Natural killer cell (primary cell): ENCODE measurements at places on chromosomes 12 and 14. TPM values are rescaled to one million over a fixed set of nuclear protein-coding genes. Genes with fewer than 3 reads are reported as not detected.

GRCh38 chr12:39277416-39277815 is 165.5 kb downstream of the KIF21A start:
- H3K27me3 ChIP-seq: no peaks in the 10 kb centered on the region
- no peak overlapping the region for H3K4me3 ChIP-seq
- H3K4me1 ChIP-seq: no peaks in the 10 kb centered on the region
- no peaks in the 10 kb centered on the region for H3K36me3 ChIP-seq
- DNase-seq: no peak
- no peak overlapping the region for H3K27ac ChIP-seq

GRCh38 chr12:21910657-21911056 is 30.6 kb downstream of the ABCC9 start:
- no peak overlapping the region for H3K4me3 ChIP-seq
- H3K27ac ChIP-seq: no peak overlapping the region
- H3K4me1 ChIP-seq: no peaks in the 10 kb centered on the region
- no peaks in the 10 kb centered on the region for H3K36me3 ChIP-seq

- H3K4me1 ChIP-seq: no peaks in the 10 kb centered on the region
- DNase-seq: no peak
- H3K36me3 ChIP-seq: no peaks in the 10 kb centered on the region
- H3K27ac ChIP-seq: no peak overlapping the region
- H3K4me3 ChIP-seq: no peak overlapping the region
These were observed 233.6 kb upstream of the E2F7 start for GRCh38 chr12:77299001-77299400.

Gene CBLN3
- total RNA-seq: 1.5 TPM

Gene SMCO2
- not detected for total RNA-seq

GRCh38 chr12:29374913-29375312 is 6.1 kb downstream of the ERGIC2 start:
- H3K4me1 ChIP-seq: peaks cover 1% of the 10 kb centered on the region
- peaks cover 12% of the 10 kb centered on the region for H3K36me3 ChIP-seq
- no peaks in the 10 kb centered on the region for H3K27me3 ChIP-seq
- no peak for DNase-seq

GRCh38 chr12:15274561-15274967 is 47.7 kb upstream of the PTPRO start:
- no peak for DNase-seq
- H3K36me3 ChIP-seq: no peaks in the 10 kb centered on the region
- H3K4me3 ChIP-seq: no peak overlapping the region
- no peak overlapping the region for H3K27ac ChIP-seq

Gene NRIP2
- not detected for total RNA-seq

DNA sequence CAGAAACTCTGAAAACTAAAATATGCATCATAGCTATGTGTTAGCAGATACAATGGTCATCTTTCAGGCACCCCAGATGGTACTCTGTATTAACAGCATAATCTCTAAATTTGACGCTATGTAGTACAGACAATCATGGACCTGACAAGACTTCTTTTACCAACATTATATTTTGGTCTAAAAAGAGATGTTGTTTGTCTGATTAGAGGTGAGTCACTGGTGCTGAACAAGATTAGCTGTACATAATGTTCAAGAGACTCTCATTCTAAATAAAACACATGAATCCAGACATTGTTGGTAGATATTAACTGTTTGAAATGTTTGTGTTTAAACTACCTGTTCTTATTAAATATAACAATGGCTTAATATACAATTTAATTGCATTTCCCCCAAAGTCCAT is 146.4 kb upstream of the LMNTD1 start:
- no peak for DNase-seq
- H3K4me3 ChIP-seq: no peak overlapping the region
- H3K4me1 ChIP-seq: no peaks in the 10 kb centered on the region

DNA sequence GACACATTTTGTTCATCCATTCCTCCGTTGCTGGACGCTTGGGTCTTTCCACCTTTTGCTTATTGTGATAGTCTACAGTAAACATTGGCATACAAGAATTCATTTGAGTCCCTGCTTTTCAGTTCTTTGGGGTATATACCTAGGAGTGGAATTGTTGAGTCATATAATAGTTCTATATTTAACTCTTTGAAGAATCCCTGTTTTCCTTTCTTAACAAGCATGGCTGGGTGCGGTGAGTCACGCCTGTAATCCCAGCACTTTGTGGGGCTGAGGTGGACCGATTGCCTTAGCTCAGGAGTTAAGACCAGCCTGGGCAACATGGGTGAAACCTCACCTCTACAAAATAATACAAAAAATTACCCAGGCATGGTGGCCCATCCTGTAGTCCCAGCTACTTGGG is 75.4 kb downstream of the CCDC92 start:
- H3K27me3 ChIP-seq: no peaks in the 10 kb centered on the region
- H3K4me3 ChIP-seq: no peak overlapping the region
- no peak for DNase-seq
- no peaks in the 10 kb centered on the region for H3K36me3 ChIP-seq
- H3K4me1 ChIP-seq: no peaks in the 10 kb centered on the region

DNA sequence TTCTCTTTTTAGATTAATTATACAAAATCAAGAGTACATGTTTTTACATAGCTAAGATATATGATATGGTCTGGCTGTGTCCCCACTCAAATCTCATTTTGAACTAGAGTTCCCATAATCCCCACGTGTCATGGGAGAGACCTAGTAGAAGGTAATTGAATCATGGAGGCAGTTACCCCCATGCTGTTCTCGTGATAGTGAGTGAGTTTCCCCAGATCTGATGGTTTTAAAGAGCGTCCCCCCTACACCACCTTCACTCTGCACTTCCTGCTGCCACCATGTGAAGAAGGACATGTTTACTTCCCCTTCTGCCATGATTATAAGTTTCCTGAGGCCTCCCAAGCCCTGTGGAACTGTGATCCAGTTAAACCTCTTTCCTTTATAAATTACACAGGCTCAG is 21.4 kb upstream of the DRAM1 start:
- no peak overlapping the region for H3K27ac ChIP-seq
- no peaks in the 10 kb centered on the region for H3K27me3 ChIP-seq
- H3K4me3 ChIP-seq: no peak overlapping the region
- no peaks in the 10 kb centered on the region for H3K36me3 ChIP-seq

Gene KRT71
- total RNA-seq: not detected

DNA sequence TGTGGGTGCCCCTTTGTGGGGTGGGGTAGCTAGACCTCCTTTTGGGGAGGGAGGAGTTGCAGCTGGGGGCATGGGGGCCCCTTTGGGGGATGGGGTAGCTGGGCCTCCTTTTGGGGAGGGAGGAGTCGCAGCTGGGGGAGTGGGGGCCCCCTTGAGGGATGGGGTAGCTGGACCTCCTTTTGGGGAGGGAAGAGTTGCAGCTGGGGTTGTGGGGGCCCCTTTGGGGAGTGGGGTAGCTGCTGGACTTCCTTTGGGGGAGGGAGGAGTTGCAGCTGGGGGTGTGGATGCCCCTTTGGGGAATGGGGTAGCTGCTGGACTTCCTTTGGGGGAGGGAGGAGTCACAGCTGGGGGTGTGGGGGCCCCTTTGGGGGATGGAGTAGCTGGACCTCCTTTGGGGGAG is 7.0 kb downstream of the NACA start:
- peaks cover 74% of the 10 kb centered on the region for H3K36me3 ChIP-seq
- H3K27ac ChIP-seq: no peak overlapping the region
- no peaks in the 10 kb centered on the region for H3K27me3 ChIP-seq
- DNase-seq: no peak
- peaks cover 59% of the 10 kb centered on the region for H3K4me1 ChIP-seq

Gene PTPRQ
- total RNA-seq: not detected

GRCh38 chr12:104551-105081 is 38.0 kb downstream of the IQSEC3 start:
- H3K27ac ChIP-seq: no peak overlapping the region
- no peaks in the 10 kb centered on the region for H3K4me1 ChIP-seq
- no peak overlapping the region for H3K4me3 ChIP-seq
- H3K36me3 ChIP-seq: no peaks in the 10 kb centered on the region
- no peaks in the 10 kb centered on the region for H3K27me3 ChIP-seq

- H3K36me3 ChIP-seq: no peaks in the 10 kb centered on the region
- no peak overlapping the region for H3K27ac ChIP-seq
- no peak overlapping the region for H3K4me3 ChIP-seq
- no peaks in the 10 kb centered on the region for H3K27me3 ChIP-seq
- H3K4me1 ChIP-seq: no peaks in the 10 kb centered on the region
These were observed 93.9 kb downstream of the CALM1 start for GRCh38 chr14:90490720-90491050.
